ENCODE measurements at places on chromosomes 6 and 20.

GRCh38 chr6:25973923-25974555 is 11.4 kb downstream of the TRIM38 start:
- no peak for DNase-seq

- DNase-seq = no peak
Measured at GRCh38 chr6:132458887-132459604, 53.9 kb downstream of the STX7 start.

GRCh38 chr6:139568956-139569538 is 194.6 kb upstream of the CITED2 start:
- DNase-seq = no peak

GRCh38 chr6:104409913-104410312 is 449.8 kb downstream of the HACE1 start:
- no peak for DNase-seq

DNA sequence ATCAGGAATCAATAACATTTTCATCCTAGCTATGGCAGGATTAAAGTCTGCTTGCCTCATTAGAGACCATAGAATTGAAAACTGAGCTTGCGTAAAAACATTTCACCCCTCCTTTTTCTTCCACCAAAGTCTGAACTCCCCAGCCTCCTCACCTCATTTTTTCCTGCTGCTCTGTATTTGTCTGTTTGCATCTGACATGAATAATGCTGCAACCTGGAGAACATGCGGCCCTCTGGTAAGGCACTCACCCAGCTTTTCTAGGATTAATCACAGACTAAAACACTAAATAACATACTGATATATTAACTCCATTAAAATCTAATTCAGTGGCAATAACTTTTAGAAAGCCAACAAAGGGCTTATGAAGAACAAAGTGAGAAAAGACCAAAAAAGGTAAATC is 677.7 kb upstream of the NRSN1 start:
- no peak for DNase-seq

- no peak for DNase-seq
Measured at GRCh38 chr6:26536571-26537159, 1.5 kb upstream of the HMGN4 start.

GRCh38 chr6:52454556-52454955 is 34.4 kb downstream of the EFHC1 start:
- no peak for DNase-seq

- no peak for DNase-seq
Measured at GRCh38 chr6:27260369-27260768, 12.9 kb downstream of the PRSS16 start.

GRCh38 chr6:137872581-137873115 is 5.6 kb downstream of the TNFAIP3 start:
- DNase-seq = no peak
